ENCODE measurements at places on chromosomes 11 and 22. TPM values are rescaled to one million over a fixed set of nuclear protein-coding genes. Genes with fewer than 3 reads are reported as not detected.
A peak's percentile ranks its signal among the peaks of the same experiment; 100 is the strongest.

GRCh38 chr11:95231881-95232605 lies 1.0 kb upstream of the SESN3 start:
- H3K36me3 ChIP-seq: no peaks in the 10 kb centered on the region
- peak; percentile 80 for DNase-seq
- peak overlapping the region; percentile 87 for H3K27ac ChIP-seq
- H3K4me3 ChIP-seq: peak overlapping the region; percentile 81

GLYATL2 gene
- total RNA-seq: not detected

DNA sequence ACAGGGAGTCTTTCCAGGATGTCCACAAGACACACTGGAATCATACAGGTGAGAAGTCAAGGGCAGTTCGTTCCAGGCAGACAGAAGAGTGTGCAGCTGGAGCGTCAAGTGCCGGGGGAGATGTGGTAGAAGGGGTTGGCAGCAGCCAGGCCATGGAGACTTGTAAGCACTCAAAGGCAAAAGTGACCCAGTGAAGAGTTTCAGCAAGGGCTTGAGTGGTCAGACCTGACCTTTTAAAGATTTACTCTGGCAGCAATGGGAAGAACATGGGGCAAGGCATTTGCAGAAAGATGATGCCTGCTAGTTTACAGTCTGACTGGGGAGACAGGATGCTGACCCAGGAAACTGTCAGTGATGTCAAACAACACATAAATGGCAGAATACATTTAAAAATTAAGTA lies 29.0 kb downstream of the P4HA3 start:
- no peak overlapping the region for H3K27ac ChIP-seq
- H3K4me3 ChIP-seq: no peak overlapping the region
- H3K4me1 ChIP-seq: peaks cover 3% of the 10 kb centered on the region
- H3K36me3 ChIP-seq: no peaks in the 10 kb centered on the region

ANKK1 gene
- total RNA-seq: not detected

DNA sequence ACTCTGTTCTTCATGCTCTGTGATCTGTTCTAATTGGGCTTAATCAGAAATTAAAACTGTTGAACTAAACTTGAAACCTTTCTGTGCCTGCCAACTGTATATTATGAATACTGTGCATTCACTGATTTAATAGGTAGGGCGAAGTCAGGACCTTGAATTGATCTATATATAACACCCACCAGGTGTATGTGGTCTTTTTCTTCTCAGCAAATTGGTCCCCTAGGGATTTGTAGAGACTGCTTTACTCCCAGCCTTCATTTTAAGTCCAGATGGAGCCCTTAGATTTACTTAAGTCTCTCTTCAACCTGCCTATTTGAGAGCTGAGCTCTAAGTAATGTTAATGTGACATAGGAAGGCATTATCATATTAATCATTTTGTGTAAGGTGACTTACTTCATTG lies 257.5 kb downstream of the TMEM135 start:
- no peak overlapping the region for H3K4me3 ChIP-seq
- no peak overlapping the region for H3K27ac ChIP-seq
- H3K4me1 ChIP-seq: no peaks in the 10 kb centered on the region
- H3K36me3 ChIP-seq: no peaks in the 10 kb centered on the region

All from upper lobe of right lung (tissue), 1 donor.